ENCODE measurements at places on chromosomes 5 and 9.

- no peak for DNase-seq
These were observed 22.0 kb downstream of the RC3H2 start for GRCh38 chr9:122883125-122883524.

DNA sequence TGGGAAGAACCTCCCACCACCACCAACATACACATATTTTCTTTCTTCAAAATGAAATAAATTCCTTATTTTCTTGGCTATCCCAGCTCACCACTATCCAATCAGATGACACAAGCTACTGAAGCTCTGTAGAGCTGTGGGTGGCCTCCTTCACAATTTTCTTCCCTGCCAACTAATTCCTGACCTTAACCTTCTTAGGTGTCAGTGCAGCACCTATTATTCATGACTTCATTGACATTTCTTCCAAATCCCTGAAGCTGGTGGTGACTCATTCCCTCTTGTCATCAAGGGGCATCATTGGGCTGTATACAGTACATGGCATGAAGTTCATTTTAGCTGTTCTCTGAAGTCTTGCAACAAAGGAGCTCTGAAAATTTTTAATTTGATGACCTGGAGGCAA is 42.0 kb upstream of the ADRA1B start:
- no peak for DNase-seq

DNA sequence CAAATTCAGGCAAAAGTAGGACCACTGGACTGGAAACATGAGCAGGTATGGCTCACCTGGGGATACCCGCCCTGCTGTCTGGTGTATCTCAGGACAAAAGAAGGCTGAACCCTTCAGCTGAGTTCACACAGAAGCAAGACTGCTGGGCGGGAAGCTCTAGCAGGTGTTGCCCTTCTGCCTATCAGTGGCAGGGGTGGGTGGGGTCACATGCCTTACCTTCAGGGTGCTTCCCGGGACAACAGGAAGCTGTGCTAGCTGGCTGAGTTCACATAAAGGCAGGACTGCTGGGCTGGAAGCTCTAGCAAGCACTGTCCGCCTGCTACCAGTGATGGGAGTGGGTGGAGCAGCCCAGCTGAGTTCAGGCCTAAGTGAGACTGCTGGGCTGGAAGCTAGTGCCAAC is 498.8 kb upstream of the ZNF608 start:
- no peak for DNase-seq

DNA sequence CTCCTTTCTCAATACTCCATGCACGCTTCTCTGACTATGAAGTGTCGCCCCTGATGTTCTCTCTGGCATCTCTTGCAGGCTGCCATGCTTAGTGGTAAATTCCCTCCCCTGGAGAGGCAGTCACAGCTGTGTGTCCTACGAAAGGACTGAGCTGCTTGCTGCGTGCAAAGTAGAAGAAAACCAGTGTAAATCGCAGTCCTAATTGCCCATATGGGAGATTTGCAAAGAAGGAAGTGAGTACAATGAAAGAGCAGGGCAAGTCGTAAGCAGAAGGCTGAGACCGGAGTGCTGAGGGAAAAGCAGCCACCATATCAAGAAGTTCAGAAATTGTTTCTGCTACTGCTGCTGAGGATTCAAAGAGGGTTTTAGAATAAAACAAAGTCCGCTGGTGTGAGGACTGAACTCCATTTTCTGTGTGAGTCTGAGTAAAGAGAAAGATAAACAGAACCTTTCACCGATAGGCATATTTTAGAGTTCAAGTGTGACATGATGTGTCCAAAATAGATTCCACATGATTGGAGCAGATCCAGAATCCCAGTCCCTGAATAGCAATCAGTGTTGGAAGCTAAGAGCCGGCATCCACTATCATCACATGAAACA is 507.8 kb upstream of the MPDZ start:
- DNase-seq, result no peak

DNA sequence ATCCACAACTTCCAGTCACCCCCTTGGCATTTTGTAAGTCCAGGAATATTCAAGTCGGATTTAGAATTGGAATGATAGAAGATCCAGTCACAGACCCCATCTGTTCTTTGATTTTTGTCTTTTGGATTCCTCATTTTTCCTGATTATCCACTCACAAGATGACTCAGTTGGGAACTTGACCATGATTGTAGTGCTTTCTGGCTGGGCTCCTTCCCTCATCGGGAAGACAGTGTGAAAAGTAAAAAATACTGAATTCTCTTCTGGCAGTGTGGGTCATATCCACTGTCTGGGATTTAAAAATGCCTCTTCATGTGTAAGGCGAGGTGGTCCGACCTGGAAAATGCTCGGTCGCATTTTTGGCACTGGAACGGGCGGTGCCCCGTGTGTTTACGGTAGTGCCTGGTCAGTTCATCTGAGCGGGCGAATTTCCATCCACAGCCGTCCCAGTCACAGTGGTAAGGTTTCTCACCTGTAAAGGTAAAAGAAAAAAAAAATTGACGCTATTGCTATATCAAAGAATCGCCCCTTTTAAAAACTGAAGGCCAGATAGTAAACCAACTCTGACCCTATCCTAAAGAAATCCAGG is 4.0 kb downstream of the KLF4 start:
- no peak for DNase-seq

DNA sequence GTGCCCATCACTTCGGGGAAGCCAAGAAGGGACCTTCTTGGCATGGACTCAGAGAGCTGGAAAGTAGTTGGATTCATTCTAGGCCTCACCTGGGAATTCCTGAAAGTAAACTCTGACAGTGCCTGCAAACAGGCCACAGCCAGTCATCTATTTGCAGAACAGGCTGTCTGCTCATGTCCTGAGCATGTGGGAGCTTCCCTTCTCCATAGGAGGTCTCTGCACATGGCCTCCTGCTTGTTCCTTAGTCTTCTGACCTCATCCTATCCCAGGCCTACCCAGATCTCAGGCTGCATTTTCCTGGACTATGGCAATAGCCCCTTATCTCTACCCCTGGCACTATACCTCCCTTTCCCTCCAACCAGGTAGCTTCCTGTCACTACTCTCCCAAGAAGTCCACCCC is 67.2 kb upstream of the FSTL4 start:
- no peak for DNase-seq

- DNase-seq, result no peak
These were observed 592.0 kb downstream of the CHSY3 start for GRCh38 chr5:130496215-130496614.

DNA sequence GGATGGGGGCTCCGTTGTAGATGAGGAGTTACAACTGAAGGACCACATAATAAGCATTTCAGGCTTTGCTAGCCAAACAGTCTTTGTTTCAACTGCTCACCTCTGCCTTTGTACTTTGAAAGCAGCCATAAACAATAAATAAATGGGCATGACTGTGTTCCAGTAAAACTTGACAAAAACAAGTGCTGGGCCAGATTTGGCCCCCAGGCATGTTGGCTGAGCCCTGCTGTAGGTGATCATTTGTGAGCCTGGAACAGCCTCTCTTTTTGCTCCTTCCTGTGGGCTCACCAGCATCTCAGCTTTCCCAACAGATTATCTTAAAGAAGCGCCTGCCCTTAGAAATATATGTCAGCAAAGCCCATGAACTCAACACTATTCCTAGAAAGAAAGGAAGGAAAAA is 149.4 kb downstream of the GOLPH3 start:
- no peak for DNase-seq
